ENCODE measurements at places on chromosomes 6 and 20.
A peak's percentile ranks its signal among the peaks of the same experiment; 100 is the strongest.

DNA sequence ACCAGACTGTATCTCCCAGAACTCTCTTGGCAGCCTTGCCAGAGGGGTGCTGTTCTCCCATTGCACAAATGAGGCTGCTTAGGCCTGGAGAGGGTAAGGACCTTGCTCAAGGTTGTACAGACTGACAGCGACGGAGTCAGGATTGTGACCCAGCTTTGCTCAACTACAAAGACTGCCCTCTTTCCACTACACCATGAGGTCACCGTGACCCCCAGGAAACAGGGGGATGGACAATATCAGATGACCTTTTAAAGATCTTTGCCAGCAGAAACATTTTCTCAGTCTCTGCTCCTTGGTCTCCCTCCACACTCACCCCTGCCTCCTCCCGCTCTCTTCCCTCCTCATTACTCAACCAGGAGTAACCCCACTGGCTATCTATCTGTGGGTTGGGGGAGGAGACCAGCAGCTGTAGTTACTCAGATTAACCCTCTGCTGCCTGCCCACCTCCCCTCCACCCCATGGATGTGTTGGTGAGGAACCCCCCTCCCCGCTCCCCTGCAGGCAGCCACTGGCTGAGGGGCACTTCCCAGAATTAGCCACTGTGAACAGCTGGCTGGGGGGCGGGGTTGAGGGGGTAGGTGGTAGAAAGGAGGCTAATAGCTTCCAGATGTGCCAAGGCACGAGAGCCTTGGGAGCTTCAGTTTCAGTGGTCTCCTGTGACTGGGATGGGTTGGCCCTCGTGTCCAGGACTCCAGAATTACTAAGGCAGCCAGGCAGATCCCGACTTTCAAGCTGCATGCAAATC is 26.9 kb upstream of the MRPS18A start:
- no peak for DNase-seq

DNA sequence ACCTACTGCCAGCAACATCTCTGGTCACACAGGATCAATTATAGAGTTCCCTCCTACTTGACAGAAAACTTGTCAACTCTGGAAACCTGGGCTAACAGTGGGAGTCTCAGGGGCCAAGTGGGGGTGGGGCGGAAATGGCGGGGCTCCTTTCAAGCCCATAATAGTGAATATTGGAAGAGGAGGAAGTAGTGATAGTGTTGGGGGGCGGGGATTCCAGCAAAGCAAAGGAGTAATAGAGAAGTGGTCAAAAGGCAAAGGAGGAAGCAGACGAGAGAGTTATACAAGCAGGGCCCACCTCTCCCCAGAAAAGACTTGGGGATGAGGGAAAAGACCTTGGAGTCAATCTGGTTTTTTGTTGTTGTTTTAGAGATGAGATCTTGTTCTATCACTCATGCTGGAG is 2.1 kb downstream of the DEF6 start:
- DNase-seq = peak; percentile 76

DNA sequence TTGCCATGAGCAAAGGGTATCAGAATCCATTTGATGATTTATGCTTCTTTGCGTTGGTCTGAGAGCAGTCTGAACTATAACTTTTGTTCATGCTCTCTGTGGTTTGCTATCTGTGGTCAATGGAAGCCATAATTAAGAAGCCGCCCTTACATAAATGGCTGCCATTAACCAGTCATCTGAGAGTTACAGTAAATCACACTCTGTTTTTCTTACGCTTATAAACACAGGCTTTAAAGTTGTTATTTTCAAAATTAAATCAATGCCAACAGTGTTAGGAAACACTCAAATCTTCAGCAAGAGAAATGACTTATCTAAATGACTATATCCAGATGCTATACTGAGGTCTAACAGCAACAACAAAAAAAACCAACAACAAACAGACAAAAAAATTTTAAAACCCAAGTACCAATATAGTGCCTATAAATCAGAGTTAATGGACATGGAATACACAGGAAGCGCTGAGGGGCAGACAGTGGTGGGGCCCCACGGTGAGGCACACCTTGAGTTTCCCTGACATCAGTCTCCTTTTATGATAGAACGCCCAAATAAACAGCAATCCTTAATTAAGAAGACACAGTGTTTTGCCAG is 108.0 kb upstream of the C6orf118 start:
- DNase-seq = no peak

- no peak for DNase-seq
Measured at GRCh38 chr6:157845493-157846259, 22.6 kb downstream of the SNX9 start.

GRCh38 chr6:167046861-167047495 is 47.8 kb downstream of the CEP43 start:
- no peak for DNase-seq

DNA sequence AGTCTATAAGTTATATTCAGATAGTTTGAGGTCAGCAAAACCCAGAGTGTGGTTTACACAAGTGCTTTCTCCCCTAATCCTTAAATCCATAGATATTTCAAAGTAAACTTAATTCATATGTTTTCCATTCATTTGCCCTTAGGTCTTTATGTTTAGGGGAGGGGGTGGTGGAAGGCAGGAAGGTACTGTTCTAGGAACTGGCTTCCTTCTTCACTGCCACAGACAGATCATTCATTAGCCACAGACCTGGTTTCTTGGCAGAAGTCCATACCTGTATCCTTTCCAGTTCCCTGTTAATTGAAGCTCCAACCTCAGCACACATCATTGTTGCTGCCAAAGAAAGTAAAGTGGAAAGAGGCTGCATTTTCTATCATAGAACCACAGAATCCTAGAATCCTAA is 123.0 kb downstream of the AIG1 start:
- no peak for DNase-seq

- DNase-seq = peak; percentile 4
Measured at GRCh38 chr6:13924146-13924948, 405 bp upstream of the RNF182 start.

DNA sequence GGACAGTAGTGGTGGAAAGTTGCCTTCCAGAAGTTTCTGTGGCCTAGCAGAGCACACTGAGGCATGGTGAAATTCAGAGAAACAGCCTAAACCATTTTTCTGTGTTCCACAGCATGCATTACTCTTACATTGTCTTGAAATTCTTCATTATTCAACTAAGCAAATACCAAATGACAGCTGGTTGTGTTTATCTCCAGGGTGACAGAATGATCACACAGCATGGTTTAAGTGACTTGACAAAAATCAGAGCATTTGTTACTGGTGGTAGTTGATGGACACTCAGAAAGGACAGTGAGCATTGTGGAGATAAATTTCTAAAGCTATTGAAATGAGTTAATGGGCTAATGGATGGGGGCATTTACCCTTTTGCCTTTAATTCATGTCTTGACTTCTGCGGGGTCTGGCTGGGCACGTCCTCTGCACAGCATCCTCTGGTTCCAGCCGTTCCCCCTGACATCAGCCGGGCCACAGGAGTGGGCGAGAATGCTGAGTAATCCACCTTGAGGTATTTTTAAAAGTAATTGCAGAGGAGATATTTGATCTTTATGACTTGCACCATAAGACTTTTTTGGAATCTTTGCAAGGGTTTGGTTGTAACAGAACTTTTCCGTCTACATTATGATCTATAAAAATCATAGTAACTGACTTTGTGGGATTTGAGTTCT is 78.9 kb upstream of the SCP2D1 start:
- no peak for DNase-seq

DNA sequence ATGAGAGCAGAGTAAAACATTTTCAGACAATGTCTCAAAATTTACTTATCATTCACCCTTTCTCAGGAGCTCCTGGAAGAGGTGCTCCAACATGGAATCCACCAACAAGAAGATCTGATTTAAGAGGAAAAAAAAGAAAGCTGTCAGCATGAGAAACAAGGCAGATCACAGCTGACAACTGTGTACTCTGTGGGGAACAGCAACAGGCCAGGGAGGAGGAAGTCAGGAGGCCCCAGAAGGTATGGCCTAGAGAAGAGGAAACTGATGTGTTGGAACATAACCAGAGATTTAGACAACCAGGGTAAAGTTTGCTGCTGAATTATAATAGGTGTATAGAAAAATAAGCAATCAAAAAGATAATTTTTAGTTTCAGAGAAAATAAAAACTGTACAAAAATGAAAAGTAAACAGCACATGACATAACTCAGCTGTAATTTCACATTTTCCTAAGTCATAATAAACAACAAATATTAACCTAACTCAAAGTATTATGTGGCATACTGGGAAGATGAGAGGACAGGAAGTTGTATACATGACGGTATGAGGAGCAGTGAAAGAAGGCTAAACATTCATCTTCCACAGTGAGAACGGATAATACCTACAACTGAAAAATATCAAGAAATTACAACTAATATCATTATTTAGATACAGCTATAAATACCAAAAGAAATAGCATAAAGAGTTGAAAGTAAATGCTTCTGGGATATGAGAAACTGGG is 113.6 kb upstream of the EMILIN3 start:
- peak; percentile 43 for DNase-seq
